ENCODE measurements at places on chromosomes 7 and 10. TPM values are rescaled to one million over a fixed set of nuclear protein-coding genes. Genes with fewer than 3 reads are reported as not detected.

GRCh38 chr10:13920465-13920864 is 333.7 kb downstream of the PRPF18 start:
- DNase-seq = no peak
- H3K4me1 ChIP-seq = no peaks in the 10 kb centered on the region
- H3K27ac ChIP-seq = no peak overlapping the region
- H3K36me3 ChIP-seq = no peaks in the 10 kb centered on the region
- H3K27me3 ChIP-seq = no peaks in the 10 kb centered on the region

DNA sequence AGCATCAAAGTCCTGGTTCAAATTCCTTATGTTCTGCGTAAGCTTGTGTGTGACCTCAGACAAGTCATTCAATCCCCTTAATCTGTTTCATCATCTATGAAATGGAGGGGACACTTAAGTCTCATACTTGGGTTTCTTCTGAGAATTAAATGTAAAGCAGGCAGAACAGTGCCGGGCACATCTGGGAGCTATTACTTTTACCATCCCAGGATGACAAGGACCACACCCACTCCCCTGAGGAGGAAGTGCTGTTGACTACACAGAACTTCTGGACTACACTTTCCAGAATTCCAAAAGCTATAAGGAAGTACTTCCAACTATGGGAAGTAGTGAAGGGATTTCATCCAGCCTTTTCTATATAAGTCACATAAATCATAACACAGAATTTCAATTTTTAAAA is 294.9 kb downstream of the IPMK start:
- no peak overlapping the region for H3K4me3 ChIP-seq
- no peak overlapping the region for H3K27ac ChIP-seq
- H3K4me1 ChIP-seq = peaks cover 5% of the 10 kb centered on the region
- DNase-seq = no peak
- H3K27me3 ChIP-seq = no peaks in the 10 kb centered on the region
- no peaks in the 10 kb centered on the region for H3K36me3 ChIP-seq

DNA sequence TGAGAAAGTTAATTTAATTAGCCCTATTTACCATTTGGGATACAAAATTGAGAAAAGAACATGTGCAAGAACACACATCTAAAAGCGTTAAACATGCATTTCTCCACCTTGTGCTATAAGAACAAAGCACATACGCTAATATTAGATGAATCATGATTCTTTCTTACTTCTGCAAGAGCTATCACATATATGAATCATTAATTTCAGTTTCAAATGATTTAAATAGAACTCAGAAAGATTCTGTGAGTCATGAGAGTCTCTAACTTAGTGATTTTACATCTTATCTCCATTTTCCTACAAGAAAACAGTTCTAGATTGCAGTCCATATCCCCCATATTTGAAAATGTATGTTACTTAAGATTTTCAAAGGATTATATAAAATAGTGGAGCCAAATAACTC is 173.9 kb downstream of the RNLS start:
- DNase-seq = no peak
- H3K27ac ChIP-seq = no peak overlapping the region
- H3K4me1 ChIP-seq = no peaks in the 10 kb centered on the region
- H3K36me3 ChIP-seq = no peaks in the 10 kb centered on the region
- no peak overlapping the region for H3K4me3 ChIP-seq

DNA sequence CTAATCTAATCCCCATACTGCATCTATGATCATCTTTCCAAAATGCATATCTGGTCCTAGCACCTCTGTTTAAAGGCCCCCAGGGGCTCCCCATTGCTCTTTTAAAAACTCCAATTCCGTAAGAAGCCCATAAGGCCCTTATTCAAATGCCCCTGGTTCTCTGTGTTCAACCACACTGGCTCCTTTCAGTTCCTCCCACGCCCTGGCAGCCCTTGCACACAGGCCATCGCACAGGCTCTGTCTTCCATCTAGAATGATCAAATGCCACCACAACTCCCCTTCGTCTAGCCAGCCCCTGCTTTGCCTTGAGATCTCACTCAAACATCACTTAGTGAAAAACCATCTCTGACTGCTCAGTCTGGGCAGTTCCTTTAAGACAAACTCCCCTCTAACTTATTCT is 112.9 kb upstream of the LYZL2 start:
- H3K36me3 ChIP-seq = no peaks in the 10 kb centered on the region
- H3K27me3 ChIP-seq = no peaks in the 10 kb centered on the region
- H3K4me3 ChIP-seq = no peak overlapping the region
- no peaks in the 10 kb centered on the region for H3K4me1 ChIP-seq

GRCh38 chr7:29367784-29368183 is 173.2 kb downstream of the CHN2 start:
- no peaks in the 10 kb centered on the region for H3K27me3 ChIP-seq
- no peak overlapping the region for H3K4me3 ChIP-seq
- H3K27ac ChIP-seq = no peak overlapping the region
- DNase-seq = no peak
- no peaks in the 10 kb centered on the region for H3K36me3 ChIP-seq
- H3K4me1 ChIP-seq = peaks cover 3% of the 10 kb centered on the region

GRCh38 chr10:102815790-102816549 is 21.2 kb downstream of the CYP17A1 start:
- peaks cover 20% of the 10 kb centered on the region for H3K36me3 ChIP-seq
- H3K27ac ChIP-seq = peak overlapping the region; percentile 30
- no peaks in the 10 kb centered on the region for H3K27me3 ChIP-seq
- no peak for DNase-seq
- H3K4me1 ChIP-seq = no peaks in the 10 kb centered on the region

DNA sequence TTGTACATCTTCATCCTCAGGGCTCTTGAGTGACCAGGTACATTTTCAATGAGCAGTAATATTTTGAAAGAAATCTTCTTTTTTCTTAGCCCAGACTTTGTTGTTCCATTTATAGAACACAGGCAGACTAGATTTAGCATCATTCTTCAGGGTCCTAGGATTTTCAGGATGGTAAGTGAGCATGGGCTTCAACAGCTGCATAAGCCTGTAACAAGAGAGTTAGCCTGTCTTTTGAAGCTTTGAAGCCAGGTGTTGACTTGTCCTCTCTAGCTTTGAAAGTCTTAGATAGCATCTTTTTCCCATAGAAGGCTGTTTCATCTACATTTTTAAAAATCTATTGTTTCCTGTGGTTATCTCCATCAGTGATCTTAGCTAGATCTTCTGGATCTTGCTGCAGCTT is 4.5 kb upstream of the NDUFA5 start:
- H3K4me3 ChIP-seq = no peak overlapping the region
- H3K4me1 ChIP-seq = no peaks in the 10 kb centered on the region
- no peak overlapping the region for H3K27ac ChIP-seq
- no peak for DNase-seq
- H3K27me3 ChIP-seq = no peaks in the 10 kb centered on the region
- no peaks in the 10 kb centered on the region for H3K36me3 ChIP-seq

GRCh38 chr7:73901823-73902597 is 41.1 kb downstream of the TMEM270 start:
- no peaks in the 10 kb centered on the region for H3K4me1 ChIP-seq
- no peak overlapping the region for H3K4me3 ChIP-seq
- DNase-seq = no peak
- no peaks in the 10 kb centered on the region for H3K36me3 ChIP-seq
- no peaks in the 10 kb centered on the region for H3K27me3 ChIP-seq

GRCh38 chr7:142428094-142428493 is 170.2 kb upstream of the PRSS58 start:
- DNase-seq = no peak
- no peak overlapping the region for H3K4me3 ChIP-seq
- no peak overlapping the region for H3K27ac ChIP-seq
- no peaks in the 10 kb centered on the region for H3K4me1 ChIP-seq

DNA sequence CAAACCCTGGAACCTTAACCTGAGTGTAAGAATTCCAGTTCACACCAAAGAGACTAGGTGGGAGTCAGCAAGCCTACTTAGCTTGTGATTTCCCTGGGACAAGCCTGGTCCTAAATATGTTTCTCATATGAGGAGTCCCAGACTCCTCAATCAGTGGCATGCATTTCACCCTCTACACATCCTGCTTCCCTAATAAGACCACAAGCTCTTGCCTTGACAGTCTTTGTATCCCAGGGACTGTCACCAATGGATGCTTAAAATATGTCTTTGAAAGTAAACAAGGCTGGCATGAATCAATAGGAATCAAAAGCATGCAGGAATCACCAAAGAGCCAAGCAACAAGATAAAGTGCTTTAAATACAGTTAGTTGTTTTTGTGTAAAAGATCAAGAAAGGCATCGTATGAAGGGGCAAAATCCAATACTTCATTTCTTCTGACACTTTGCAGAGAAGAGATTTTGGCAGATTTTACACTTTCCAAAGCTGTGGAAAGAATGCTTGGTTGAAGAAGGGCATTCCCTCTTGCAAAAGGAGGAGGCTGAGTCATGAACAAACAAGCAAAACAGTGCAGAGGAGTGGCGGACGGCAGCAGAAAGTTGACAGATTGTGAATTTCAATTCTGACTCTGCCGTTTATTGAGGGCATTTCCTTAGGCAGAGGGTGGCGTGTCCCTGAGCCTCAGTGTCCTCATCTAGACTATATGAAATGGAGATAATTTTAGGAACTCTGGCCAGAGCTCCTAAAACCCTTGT is 8.5 kb upstream of the NFE2L3 start:
- DNase-seq = no peak
- H3K4me1 ChIP-seq = peaks cover 14% of the 10 kb centered on the region
- H3K36me3 ChIP-seq = no peaks in the 10 kb centered on the region

- H3K36me3 ChIP-seq = no peaks in the 10 kb centered on the region
- H3K27ac ChIP-seq = no peak overlapping the region
- no peak for DNase-seq
- H3K4me3 ChIP-seq = no peak overlapping the region
- H3K27me3 ChIP-seq = no peaks in the 10 kb centered on the region
Observed at GRCh38 chr10:62744136-62744535, 60.4 kb upstream of the ADO start.

DNA sequence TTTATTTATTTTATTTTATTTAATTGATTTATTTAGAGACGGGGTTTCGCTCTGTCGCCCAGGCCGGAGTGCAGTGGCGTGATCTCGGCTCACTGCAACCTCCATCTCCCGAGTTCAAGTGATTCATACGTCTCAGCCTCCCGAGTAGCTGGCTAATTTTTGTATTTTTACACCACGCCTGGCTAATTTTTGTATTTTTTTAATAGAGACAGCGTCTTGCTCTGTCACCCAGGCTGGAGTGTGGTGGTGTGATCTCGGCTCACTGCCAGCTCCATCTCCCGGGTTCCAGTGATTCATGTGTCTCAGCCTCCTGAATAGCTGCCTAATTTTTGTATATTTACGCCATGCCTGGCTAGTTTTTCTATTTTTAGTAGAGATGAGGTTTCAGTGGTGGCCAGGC is 34.2 kb downstream of the AP5Z1 start:
- DNase-seq = no peak
- no peak overlapping the region for H3K4me3 ChIP-seq
- no peaks in the 10 kb centered on the region for H3K27me3 ChIP-seq
- H3K4me1 ChIP-seq = no peaks in the 10 kb centered on the region

- H3K4me1 ChIP-seq = no peaks in the 10 kb centered on the region
- H3K36me3 ChIP-seq = no peaks in the 10 kb centered on the region
- no peaks in the 10 kb centered on the region for H3K27me3 ChIP-seq
- no peak overlapping the region for H3K27ac ChIP-seq
- H3K4me3 ChIP-seq = no peak overlapping the region
- no peak for DNase-seq
Observed at GRCh38 chr7:95658676-95659075, 62.4 kb upstream of the PDK4 start.

GRCh38 chr10:95327367-95327766 is 36.6 kb upstream of the PDLIM1 start:
- peaks cover 49% of the 10 kb centered on the region for H3K4me1 ChIP-seq
- no peaks in the 10 kb centered on the region for H3K27me3 ChIP-seq
- H3K4me3 ChIP-seq = no peak overlapping the region
- no peaks in the 10 kb centered on the region for H3K36me3 ChIP-seq

DNA sequence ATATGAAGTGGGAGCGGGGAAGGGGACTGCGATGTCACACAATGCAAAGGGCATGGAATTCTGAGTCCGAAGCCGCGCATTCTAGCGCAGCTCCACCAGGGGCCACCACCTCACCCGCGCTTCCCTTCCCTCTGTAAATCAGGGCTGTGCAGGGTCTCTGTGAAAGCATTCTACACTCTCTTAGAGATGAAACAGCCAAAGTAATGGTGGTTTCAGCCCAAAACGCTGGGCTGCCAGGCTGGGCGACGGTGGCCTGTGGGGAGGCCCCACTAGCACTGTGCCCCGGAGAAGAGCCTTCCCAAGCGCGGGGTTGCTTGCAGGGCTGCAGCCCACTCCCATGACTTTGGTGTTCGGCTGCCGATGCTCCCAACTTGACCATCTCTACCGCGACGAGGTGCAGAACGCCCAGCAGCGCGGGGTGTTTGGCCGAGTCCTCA is 11.4 kb downstream of the ATG9B start:
- no peaks in the 10 kb centered on the region for H3K27me3 ChIP-seq
- H3K4me3 ChIP-seq = no peak overlapping the region
- peak; percentile 51 for DNase-seq
- H3K36me3 ChIP-seq = no peaks in the 10 kb centered on the region

DNA sequence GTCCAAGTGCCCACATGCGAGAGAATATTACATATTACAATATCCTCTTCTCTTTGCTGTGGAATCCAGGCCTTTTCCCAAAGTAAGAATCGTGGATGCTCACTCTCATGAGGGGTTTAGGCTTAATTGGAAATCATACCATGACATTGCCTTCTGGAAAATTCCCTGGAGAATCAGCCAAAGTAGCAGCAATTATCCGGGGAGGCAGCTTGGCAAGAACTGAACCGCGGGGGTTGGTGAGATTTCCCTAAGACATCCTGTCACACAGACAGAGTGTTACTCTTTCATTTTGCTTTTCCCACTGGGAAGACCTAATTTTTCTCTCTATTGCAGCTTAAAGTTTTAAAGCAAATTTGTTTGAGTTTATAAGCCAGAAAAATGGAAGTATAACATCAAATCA is 463.6 kb upstream of the DPP6 start:
- no peak overlapping the region for H3K27ac ChIP-seq
- no peak for DNase-seq
- H3K27me3 ChIP-seq = no peaks in the 10 kb centered on the region
- no peak overlapping the region for H3K4me3 ChIP-seq
- H3K36me3 ChIP-seq = no peaks in the 10 kb centered on the region

- DNase-seq = peak; percentile 54
- H3K27ac ChIP-seq = no peak overlapping the region
- no peak overlapping the region for H3K4me3 ChIP-seq
- H3K27me3 ChIP-seq = no peaks in the 10 kb centered on the region
- H3K4me1 ChIP-seq = no peaks in the 10 kb centered on the region
Observed at GRCh38 chr7:12638851-12639456, 48.5 kb upstream of the ARL4A start.

The EPO gene
- polyA plus RNA-seq = 0.46 TPM

The GDF2 gene
- polyA plus RNA-seq = 4.4 TPM

The ARHGEF5 gene
- 1.00 TPM for polyA plus RNA-seq

The TWIST1 gene
- polyA plus RNA-seq = 21.9 TPM

The ATG9B gene
- polyA plus RNA-seq = 22.7 TPM

The AUTS2 gene
- 50.1 TPM for polyA plus RNA-seq

The EBLN1 gene
- not detected for polyA plus RNA-seq

The SLC18A3 gene
- not detected for polyA plus RNA-seq

The RET gene
- polyA plus RNA-seq = not detected
